Smooth muscle cell of the umbilical artery (primary cell): ENCODE measurements at places on chromosomes 5 and 9. TPM values are rescaled to one million over a fixed set of nuclear protein-coding genes. Genes with fewer than 3 reads are reported as not detected.

The C5orf52 gene
- total RNA-seq = not detected in 2 replicates

The HMMR gene
- total RNA-seq = 2.7 and 29.6 TPM in 2 replicates

The UBE2QL1 gene
- under 0.01 TPM in 1 of 2 replicates, not detected in the other for total RNA-seq

The SLCO6A1 gene
- total RNA-seq = not detected in 2 replicates

The HINT1 gene
- total RNA-seq = 63.3 and 134 TPM in 2 replicates

The MYO10 gene
- 115 and 264 TPM in 2 replicates for total RNA-seq

The MEIKIN gene
- total RNA-seq = not detected in 2 replicates

The ADAMTS12 gene
- 73.0 and 179 TPM in 2 replicates for total RNA-seq

The GFI1B gene
- total RNA-seq = 0.05 TPM in 1 of 2 replicates, not detected in the other

The GPX3 gene
- total RNA-seq = 1.1 and 1.2 TPM in 2 replicates

The FLT4 gene
- 0.30 and 0.46 TPM in 2 replicates for total RNA-seq

The SLC46A2 gene
- not detected in 2 replicates for total RNA-seq

The CER1 gene
- not detected in 2 replicates for total RNA-seq

The PCDHGB4 gene
- total RNA-seq = 25.5 and 27.3 TPM in 2 replicates

The SNCB gene
- total RNA-seq = 0.18 TPM in 1 of 2 replicates, not detected in the other

The DRD1 gene
- under 0.01 TPM in 1 of 2 replicates, not detected in the other for total RNA-seq

The KCNIP1 gene
- not detected in 2 replicates for total RNA-seq

The SRD5A1 gene
- 9.5 and 30.7 TPM in 2 replicates for total RNA-seq

The PRDM9 gene
- total RNA-seq = not detected in 2 replicates
